ENCODE measurements at places on chromosomes 4 and X.

GRCh38 chr4:3249711-3250437 is 915 bp downstream of the MSANTD1 start:
- DNase-seq: no peak

GRCh38 chr4:26862381-26862915 is 1.8 kb downstream of the STIM2 start:
- DNase-seq: no peak

DNA sequence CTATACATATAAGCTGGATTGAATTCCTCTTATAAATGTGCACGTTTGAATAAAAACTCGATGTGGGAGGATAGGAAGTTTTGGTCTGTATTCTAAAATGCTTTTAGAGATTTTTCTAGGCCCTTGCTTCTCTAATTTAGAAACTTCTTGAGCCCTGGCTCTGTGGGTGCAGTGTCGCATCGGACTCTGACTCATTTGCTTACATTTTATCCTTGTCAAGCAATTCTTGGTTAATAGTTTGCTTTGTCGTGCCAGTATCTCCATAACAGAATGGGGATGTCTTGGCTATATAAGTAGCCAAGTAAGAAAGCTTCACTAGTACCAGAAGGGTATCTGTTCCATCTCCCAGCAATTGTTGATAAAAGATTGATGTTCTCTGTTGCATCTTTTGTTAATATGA is 10.7 kb downstream of the SGMS2 start:
- no peak for DNase-seq

DNA sequence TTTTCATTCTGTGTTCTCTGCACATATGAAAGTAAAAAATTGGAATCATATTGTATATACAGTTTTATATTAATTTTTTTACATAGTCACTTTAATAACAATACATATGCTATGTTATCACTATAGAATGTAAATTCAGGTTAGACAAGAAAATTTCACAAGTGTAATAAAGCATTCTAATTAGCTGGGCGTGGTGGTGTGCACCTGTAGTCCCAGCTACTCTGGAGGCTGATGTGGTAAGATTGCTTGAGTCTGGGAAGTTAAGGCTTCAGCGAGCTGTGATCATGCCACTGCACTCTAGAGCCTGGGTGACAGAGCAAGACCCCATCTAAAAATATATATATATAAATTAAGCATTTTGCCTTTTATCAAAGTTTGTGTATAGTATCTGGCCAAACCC is 95.7 kb downstream of the ANXA3 start:
- DNase-seq: no peak

DNA sequence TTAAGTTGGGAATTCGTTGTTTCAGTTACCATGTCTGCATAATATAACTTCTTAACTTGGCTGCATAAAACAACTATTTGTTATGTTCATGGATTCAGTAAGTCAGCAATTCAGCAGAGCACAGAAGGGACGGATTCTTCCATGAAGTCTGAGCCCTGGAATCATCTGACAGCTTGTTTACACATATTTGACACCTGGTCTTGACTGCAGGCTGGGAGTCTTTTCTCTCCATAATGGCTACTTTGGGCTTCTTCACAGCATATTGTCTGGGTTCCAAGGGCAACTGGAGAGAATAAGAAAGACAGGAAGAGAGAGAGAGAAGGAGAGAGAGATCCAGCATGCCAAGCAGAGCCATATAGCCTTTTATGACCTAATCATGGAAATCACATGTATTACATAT is 23.1 kb downstream of the CENPC start:
- no peak for DNase-seq

GRCh38 chr4:158122501-158122900 is 50.3 kb downstream of the GASK1B start:
- DNase-seq: no peak

GRCh38 chr4:48589098-48589445 is 99.0 kb downstream of the ZAR1 start:
- no peak for DNase-seq

GRCh38 chrX:13051529-13052172 is 7.2 kb upstream of the FAM9C start:
- DNase-seq: no peak
